ENCODE measurements at places on chromosomes 3 and 15.

DNA sequence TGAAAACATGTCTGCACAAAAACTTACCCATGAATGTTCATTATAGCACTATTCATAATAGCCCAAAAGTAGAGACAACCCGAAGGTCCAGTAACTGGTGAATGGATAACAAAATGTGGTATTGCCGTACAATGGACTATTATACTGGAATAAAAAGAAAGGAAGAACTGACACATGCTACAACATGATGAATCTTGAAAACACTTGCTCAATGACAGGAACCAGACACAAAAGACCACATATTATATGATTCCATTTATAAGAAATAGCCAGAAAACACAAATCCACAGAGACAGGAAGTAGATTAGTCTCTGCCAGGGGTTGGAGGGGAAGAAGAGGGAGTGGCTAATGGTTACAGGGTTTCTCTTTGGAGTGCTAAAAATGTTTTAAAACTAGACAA lies 18.3 kb downstream of the SHC4 start:
- DNase-seq = no peak

DNA sequence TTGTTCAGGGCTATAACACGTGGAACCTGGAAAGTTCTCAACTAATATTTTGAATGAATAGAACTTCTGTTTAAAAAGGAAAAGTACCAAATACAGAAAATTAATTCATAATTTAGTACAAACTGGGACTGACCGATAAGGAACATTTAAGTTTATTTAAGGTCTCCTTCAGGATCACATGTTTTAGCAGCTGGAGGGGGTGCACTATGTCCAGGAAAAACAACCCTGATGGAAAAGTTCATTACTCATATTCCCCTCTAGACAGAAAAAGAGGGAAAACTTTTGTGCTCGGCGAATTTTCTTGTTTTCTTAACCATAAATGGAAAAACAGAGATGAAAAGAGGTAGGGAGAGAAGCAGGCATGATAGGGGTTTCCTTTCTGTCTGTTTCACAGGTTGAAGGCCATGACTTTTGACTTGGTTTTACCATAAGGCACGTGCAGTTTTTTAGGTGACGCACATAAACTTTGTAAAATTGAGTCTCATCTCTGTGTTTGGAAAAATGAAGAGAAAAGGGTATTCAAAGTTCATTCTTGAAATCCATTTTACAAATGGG lies 26.5 kb downstream of the FRMD4B start:
- DNase-seq = no peak

- no peak for DNase-seq
These were observed 268.0 kb upstream of the ARHGEF26 start for GRCh38 chr3:153853163-153853562.

DNA sequence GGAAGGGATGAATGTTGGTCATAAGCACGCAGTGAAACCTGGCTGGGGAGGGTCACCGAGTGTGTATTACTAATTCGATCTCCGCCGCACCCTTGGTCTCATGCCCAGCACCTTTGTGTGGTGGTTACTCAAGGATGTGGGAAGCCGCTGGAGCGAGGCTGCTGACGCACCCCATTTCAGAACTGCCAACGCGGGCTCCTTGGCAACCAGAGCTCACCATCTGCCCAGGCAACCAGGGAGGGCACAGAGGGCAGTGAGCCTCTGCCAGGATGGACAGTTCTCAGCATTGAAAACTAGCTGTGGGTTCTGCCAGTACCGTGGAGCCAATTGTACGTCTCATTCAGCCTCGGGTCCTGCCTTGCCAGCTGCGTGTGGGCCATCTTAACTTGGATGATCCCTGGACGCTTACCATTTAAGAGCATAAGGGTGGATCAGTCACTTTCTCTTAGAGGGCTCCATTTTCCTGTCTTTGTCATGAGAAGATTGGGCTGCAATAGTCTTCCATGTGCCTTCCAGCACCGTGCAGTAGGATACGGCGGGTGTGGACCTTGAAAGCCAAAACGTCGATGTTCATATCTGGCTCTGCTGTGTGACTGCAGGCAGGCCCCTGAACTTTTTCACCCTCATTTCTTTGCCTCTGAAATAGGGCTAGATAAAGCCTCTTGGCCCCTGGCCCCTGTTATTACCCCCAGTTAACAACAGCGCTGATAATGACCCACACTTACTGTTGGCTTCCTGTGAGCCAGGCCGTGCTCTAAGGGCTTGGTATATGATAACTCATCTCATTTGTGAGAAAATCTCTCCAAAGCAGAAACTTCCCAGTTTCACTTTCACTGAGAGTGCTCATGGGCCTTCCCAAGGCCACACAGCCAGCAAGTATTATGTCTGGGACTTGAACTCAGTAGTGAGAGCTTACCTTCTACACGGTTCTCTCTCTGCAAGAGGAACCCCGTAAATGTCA lies 238.8 kb downstream of the OPA1 start:
- no peak for DNase-seq

- peak; percentile 89 for DNase-seq
These were observed at the start of gene ABTB1 for GRCh38 chr3:127672429-127673190. Gene ABTB1 (plus strand): TSS chr3:127672952. CDS start chr3:127673026, 74 bp downstream.

GRCh38 chr3:18241837-18242236 lies 183.3 kb downstream of the SATB1 start:
- DNase-seq = no peak

GRCh38 chr3:12440927-12441714 lies 43.2 kb upstream of the TSEN2 start:
- DNase-seq = no peak

All from activated naive CD8-positive, alpha-beta T cell treated with anti-CD3 and anti-CD28 coated beads, Interleukin-2, amount 50 U/mL, for 24 hours (primary cell).